Astrocyte (in vitro differentiated cells and primary cell): ENCODE measurements at places on chromosomes 2 and 18. TPM values are rescaled to one million over a fixed set of nuclear protein-coding genes. Genes with fewer than 3 reads are reported as not detected.

The NEU4 gene
- 0.09 and 0.22 TPM in 2 replicates for total RNA-seq

The MEIS1 gene
- 3.4 and 5.2 TPM in 2 replicates for total RNA-seq

The ADCYAP1 gene
- not detected in 2 replicates for total RNA-seq

The MYO5B gene
- total RNA-seq = 7.2 and 8.3 TPM in 2 replicates

The TMEM182 gene
- 5.8 and 7.5 TPM in 2 replicates for total RNA-seq

DNA sequence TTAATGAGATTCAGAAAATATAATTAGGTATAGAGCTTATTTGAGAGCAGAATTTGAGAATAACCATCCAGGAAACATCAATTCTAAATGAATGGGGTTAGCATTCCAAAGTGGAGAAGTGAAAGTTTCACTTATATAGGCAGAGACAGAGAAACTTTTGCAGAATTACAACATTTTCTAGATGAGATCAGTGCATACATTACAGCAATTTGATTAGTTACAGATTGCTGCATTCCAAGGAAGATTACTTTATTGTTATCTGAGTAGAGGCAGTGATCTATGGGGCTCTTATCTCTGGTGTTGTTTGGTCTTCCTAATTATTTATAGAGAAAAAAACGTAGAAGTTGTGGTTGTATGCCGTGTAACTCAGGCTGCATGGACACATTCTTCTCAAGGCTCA, 373.8 kb upstream of the SYT4 start:
- DNase-seq = no peak

- peak; percentile 41 for DNase-seq
Measured at GRCh38 chr2:178280244-178280852, 86.0 kb downstream of the OSBPL6 start.

GRCh38 chr2:66346231-66346664, 88.7 kb upstream of the MEIS1 start:
- no peak for DNase-seq

- DNase-seq = peak; percentile 70
Measured at GRCh38 chr2:147806846-147807245, 38.0 kb upstream of the ACVR2A start.

GRCh38 chr2:241011296-241011600, 12.8 kb downstream of the SNED1 start:
- no peak for DNase-seq

DNA sequence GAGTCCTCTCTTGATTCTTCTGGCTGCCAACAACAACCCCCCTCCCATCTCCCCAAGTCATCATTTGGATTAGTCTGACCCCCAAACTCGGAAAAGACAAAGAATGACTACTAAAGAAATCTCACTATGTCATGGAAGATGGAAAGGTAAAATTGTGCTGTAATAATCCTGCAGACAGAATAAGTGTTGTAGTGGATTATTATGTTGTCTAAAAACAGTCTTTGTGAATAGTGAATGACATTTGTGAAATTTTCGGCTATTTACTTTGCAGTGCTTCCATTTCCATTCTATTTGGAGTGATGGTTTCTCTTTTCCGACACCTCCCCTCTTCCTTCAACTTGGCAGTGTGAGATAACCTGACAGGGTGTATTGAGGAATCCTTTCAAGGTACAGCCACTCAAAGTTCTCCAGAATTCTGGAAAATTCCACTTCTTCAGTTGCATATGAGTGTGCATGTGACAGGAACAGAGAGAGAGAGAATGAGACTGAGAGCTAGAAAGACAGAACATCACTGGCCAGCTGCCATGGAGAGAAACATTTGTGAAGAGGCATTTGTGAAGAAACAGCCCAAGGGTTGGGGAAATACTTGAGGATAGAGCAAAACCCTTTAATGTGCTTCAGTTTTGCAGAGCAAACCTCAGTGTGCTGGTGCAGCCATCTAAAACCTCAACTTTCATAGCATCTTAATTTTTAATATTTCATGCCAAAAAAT, 141.9 kb upstream of the DLX2 start:
- no peak for DNase-seq

- no peak for DNase-seq
Measured at GRCh38 chr2:172394002-172394401, 33.4 kb upstream of the ITGA6 start.

- no peak for DNase-seq
Measured at GRCh38 chr2:237490795-237491194, 3.7 kb downstream of the MLPH start.

DNA sequence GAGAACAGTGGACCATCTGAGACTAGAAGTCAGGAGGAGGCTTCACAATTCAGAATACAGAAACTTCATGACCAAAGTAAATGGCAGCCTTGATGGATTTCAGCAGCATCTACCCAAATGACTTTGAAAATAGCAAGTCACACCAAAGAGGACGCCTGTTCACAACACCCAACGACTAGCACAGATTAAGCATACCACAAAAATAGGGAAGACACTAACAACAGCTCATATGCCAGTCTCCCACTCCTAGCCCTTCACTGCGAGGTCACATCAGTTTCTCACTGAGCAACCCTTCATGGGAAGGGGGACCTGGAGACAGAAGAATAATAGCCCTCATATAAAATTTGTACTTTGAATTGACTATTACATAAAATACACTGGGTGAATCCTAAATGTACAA, 228.4 kb upstream of the SLC39A10 start:
- DNase-seq = no peak

- no peak for DNase-seq
Measured at GRCh38 chr2:84850471-84850870, 30.4 kb downstream of the TRABD2A start.

DNA sequence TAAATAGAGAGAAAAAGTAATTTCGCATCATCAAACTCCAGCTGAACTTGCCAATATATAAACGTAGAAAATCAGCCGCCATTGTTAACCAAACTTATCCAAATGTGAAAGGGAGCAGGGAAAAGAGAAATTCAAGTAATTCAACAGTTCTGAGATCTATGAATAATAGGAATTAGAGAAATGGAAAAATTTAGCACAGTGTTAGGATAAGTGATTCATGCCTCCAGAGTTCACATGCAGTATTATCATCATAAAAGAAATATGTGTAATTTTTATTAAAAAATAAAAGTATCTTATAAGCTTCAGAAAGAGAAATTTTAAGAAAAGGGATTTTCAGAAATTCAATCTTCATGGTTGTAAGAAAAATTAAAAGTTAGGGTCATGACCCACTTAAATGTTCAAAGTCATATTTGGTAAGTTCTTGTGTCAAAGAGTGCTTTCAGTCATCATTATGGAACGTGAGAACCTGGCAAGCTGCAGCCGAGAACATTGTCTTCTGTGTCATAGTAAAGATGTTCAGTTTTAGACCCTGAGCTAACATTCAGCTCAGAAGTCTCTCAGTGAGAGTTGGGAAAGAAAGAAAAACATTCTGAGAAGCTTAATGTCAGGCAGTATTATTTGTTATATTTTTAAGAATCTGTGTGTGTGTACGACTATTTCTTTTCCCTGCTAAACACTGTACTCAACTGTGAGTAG, 414.3 kb upstream of the RGPD4 start:
- DNase-seq = peak; percentile 47
